MG63 (cell line): ENCODE measurements at places on chromosomes 3 and 15. TPM values are rescaled to one million over a fixed set of nuclear protein-coding genes. Genes with fewer than 3 reads are reported as not detected.

IL17RB gene
- 0.89 and 2.4 TPM in 2 replicates for total RNA-seq

EID1 gene
- 221 and 272 TPM in 2 replicates for total RNA-seq

FETUB gene
- total RNA-seq: not detected in 2 replicates

LDHAL6B gene
- not detected in 2 replicates for total RNA-seq

KCNH8 gene
- total RNA-seq: not detected in 2 replicates

ZNF860 gene
- not detected in 2 replicates for total RNA-seq

NT5DC2 gene
- total RNA-seq: 7.2 and 21.5 TPM in 2 replicates

STRA6 gene
- 1.4 and 1.9 TPM in 2 replicates for total RNA-seq

CFAP20DC gene
- 1.3 and 5.8 TPM in 2 replicates for total RNA-seq

PAQR5 gene
- 8.6 and 8.9 TPM in 2 replicates for total RNA-seq

CERS3 gene
- not detected in 2 replicates for total RNA-seq

CTXND1 gene
- not detected in 2 replicates for total RNA-seq

ITGA11 gene
- 41.0 and 63.4 TPM in 2 replicates for total RNA-seq

GAP43 gene
- total RNA-seq: not detected in 2 replicates

TFG gene
- 111 and 147 TPM in 2 replicates for total RNA-seq

VWA5B2 gene
- total RNA-seq: not detected in 2 replicates

GRCh38 chr3:168295027-168295426 lies 199.3 kb upstream of the GOLIM4 start:
- no peak for DNase-seq

DNA sequence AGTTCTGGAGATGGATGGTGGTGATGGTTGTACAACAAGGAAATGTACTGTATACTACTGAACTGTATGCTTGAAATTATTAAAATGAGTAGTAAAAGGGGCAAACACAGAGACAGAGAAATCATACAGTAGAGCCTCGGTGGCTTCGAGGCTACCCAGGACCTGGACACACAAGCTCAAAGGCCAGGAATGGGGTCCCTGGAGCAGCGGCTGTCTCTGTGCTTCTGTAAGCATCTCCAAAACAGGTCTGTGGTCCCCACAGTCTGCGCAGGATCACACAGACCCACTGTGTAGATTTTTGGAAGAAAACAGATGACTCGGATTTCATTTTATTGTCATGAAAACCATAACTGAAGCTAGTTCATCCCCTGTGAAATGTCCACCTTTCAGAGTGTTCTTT lies 39.7 kb downstream of the PGPEP1L start:
- DNase-seq: no peak

DNA sequence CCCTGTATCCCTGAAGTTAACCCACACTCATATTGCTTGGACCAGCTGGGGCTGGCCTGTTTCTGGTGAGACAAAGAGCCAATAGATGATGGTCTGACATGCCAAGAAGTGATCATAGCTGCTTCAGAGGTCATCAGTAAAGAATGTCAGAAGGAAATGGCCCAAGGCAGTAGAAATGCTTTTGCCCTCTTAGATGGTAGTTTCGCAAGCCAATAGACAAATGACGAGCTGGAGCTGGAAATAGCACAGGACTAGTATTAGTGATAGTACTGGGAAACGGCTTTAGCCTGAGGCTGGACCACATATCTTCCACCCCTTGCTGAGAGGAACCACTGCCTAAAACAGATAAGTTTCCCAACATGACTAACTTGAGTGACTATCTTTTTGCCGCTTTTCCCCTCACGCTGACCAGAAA lies 176.1 kb upstream of the THBS1 start:
- DNase-seq: peak; percentile 86

- no peak for DNase-seq
These were observed 4.6 kb downstream of the GP9 start for GRCh38 chr3:129065016-129065719.

- DNase-seq: no peak
These were observed 94.7 kb downstream of the SSR3 start for GRCh38 chr3:156460206-156460611.

DNA sequence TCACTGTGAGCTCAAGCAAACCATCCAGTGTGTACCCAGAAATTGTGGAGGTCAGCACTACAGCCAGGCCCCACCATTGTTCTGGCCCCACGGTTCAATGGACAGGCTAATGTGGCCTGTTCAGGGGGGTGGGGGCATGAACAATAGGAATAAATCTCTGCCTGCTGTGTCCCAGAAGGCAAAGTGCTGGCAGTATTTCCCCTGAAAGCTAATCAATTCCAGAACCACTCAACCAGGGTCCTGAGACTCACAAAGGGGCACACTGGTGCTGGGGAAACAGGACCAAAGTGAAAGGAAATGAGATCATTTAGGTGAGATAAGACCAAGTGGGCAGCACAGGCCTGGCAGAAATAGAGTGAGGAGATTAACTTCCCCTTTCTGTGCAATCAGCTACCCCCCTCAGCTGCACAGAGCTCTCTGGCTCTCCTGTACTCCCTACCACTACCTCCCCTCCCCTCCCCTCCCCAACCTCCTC lies 11.5 kb downstream of the CRYGS start:
- DNase-seq: no peak

DNA sequence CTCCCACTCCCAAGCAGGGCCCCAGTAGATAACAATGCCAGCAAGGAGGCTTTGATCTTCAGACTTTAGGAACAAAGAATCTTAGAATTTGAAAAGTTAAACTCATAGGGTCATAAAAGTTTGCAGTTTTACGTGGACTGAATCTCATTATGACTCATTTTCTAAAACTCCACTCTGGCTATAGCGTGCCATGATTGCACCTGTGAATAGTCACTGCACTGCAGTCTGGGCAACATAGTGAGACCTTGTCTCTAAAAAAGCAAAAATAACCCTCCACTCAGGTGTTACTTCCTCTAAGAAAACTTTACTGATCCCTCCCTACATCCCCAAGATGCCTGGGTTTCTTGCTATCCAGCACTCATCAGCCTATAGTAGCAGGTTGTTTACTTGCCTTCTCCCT lies 104.5 kb downstream of the IL20RB start:
- no peak for DNase-seq

GRCh38 chr3:172244011-172244410 lies 204.2 kb downstream of the GHSR start:
- no peak for DNase-seq

GRCh38 chr3:195757827-195758226 lies 37.0 kb downstream of the MUC20 start:
- DNase-seq: no peak

GRCh38 chr15:69469467-69470201 lies 17.0 kb downstream of the RPLP1 start:
- no peak for DNase-seq

DNA sequence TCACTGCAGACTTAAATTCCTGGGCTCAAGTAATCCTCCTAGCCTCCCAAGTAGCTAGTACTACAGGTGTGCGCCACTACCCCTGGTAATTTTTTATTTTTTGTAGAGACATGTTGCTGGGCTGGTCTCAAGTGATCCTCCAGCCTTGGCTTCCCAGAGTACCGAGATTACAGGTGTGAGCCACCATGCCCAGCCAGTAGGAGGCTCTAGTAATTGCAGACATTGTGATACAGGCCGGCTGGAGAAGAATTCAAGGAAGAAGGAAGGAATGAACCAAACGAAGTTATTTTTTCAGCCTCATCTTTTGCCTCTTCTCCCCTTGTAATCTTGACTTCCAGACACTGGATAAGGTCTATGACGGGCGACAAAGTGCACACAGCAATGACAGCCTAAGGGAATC lies 3.2 kb upstream of the PPP4R2 start:
- DNase-seq: no peak

DNA sequence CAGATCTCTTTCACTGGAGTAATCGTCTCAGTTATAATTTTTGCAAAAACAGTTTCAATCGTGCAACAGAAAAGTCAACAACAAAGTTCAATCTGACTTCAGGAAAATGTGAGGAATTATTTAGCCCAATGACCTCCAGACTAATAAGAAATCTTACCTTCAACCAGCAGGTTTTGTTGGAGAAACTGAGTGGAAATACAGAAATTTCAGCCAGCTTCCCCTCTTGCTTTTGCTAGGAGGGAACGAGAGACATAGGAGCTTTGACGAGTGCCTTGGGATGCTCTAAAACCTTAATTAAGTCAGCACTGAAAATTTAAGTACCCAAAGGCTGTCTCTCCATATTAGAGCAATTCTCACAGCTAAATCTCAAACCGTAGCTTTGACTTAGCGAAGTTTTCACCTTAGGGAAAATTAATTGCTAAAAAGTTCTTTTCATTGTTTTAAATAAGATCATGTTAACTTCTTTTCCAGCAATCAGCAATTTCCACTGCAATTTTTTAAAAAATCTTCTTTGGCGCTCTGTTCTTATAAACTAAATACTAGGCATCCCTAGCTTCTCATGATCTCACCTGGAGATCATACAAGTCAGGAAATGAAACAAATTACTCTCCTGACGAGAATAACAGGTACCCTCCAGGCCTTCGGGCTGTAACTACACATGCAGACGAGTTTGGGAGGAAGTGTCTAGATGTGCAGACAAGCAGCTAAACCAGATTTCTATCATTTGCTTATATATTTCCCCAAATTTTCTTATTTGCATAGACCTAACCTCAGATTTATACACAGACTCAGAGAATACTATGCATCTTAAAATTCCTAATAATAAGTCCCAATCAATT lies 250.2 kb downstream of the FAM43A start:
- DNase-seq: no peak

DNA sequence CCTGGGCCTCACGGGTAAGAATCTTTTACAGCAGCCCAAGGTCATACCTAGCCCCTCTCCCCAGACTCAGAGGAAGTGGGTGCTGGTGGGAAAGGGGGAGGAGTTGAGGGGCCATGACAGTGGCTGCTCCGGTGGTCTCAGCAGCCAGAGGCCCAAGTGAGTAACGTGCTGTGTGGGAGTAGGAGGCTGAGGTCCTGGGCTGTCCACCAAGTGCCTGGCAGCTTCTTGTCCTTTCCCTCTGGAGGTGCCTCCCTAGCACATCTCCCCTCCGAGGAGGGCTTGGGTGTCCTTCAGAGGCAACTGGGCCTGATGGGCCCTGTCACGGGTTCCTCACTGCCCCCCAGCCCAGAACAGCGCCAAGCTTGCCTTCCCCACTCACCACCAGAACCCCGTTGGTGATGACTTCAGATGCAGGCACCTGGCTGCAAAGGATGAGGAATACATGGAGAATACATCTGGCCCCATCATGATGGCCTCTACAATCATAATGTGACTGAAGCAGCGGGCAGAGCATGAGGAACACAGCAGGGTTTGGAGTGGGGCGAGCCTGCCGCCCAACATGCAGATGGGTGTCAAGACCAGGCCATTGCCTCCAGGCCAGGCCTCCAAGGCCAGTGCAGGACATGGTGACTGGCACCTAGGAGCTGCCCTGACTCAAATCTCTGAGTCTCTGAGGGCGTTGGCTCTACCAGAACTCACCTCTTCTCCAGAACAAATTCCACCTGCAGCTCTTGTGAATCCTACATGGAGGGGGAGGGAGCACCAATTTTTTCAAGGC lies 3.3 kb downstream of the PLA2G4F start:
- DNase-seq: no peak

- no peak for DNase-seq
These were observed 168.6 kb downstream of the APBA2 start for GRCh38 chr15:29054171-29055045.

- DNase-seq: no peak
These were observed 156.2 kb upstream of the THRB start for GRCh38 chr3:24650839-24651238.

DNA sequence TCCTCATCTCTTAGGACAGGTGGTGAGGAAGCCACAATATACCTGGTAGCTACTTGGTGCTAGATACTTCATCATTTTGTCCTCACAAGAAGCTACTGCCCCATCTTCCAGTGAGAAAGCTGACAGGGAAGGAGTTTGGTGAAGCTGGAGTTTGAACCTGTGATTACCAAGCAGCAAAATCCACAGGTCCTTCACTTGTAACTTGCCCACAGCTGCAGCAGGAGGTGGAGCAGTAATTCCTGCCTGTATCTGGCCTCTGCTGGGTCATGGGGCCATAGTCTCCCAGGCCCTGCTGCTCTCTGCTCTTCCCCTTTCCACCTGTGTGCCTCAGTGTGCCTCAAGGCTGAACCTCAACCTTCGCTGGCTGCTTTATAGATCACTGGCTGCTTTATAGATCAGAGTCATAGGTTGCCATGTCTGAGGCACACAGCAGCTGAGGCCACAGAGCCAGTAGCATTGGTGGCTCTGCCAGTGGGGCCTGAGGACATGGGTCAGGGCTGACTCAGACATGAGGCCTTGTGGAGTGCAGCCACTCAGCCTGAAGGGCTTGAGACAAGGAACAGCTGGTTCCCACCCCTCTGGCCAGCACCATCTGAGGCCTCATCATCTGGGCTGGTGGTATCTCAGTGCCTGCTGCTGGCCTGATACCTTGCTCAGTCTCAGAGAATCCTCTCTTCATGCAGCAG lies 11.1 kb upstream of the CHRNB4 start:
- DNase-seq: no peak

DNA sequence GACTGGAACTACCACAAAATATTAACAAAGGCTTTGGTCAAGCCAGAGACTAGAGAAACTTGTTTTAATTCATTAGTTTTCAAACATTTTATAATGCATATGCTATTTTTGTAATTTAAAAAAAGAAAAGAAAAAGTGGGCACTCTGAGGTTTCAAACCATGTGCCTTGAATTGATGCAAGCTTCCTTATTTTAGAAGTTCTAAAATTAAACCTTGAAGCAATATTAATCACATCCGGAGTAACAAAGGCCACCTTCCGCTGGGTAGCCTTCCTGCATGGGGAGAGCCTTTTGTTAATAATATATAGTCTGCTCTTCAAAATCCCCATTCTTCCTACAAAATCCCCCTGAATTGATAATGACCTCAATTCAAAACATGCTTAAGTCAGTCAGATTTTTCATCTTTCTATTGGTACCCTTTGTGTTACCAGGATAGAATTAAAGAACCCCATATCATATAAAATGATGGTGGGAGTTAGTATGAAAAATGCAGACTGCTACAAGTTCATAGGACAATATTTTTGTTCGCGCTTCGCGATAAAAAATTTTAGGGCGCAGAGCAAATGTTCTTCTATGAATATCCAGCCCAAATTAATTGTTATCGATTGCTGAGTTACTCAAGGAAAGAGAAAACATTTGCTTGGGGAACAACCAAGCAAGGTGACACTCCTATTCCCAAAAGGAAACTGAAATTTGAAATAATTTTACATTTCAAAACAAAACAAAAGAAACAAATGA lies 30.6 kb downstream of the LDHAL6B start:
- no peak for DNase-seq

DNA sequence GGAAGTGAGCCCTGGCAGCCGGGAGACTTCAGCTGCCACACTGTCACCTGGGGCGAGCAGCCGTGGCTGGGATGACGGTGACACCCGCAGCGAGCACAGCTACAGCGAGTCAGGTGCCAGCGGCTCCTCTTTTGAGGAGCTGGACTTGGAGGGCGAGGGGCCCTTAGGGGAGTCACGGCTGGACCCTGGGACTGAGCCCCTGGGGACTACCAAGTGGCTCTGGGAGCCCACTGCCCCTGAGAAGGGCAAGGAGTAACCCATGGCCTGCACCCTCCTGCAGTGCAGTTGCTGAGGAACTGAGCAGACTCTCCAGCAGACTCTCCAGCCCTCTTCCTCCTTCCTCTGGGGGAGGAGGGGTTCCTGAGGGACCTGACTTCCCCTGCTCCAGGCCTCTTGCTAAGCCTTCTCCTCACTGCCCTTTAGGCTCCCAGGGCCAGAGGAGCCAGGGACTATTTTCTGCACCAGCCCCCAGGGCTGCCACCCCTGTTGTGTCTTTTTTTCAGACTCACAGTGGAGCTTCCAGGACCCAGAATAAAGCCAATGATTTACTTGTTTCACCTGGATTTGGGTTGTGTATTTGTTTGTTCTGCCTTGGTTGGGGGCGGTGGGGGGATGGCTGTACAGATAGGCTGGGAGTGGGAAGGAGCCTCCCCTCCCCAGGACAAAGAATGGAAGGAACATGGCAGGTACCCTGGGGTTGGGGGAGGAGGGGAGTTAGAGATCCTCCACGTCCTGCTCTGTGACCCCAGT lies 2.9 kb upstream of the GRM2 start:
- DNase-seq: no peak

GRCh38 chr3:46462511-46462910 lies 2.2 kb downstream of the LTF start:
- DNase-seq: no peak
